Mesangial cell (primary cell): ENCODE measurements at places on chromosomes 13 and 19. TPM values are rescaled to one million over a fixed set of nuclear protein-coding genes. Genes with fewer than 3 reads are reported as not detected.

The IFI30 gene
- total RNA-seq: 22.2 TPM in 1 of 2 replicates, not detected in the other

The TMPRSS9 gene
- not detected in 2 replicates for total RNA-seq

The CLEC4M gene
- not detected in 2 replicates for total RNA-seq

The KLK10 gene
- total RNA-seq: 1.5 TPM in 1 of 2 replicates, not detected in the other

The FSD1 gene
- total RNA-seq: 13.8 and 29.7 TPM in 2 replicates

The GJB6 gene
- 0.16 TPM in 1 of 2 replicates, not detected in the other for total RNA-seq

The SDHAF1 gene
- total RNA-seq: 24.4 and 26.4 TPM in 2 replicates

The GRK1 gene
- not detected in 2 replicates for total RNA-seq

The CATSPERD gene
- not detected in 2 replicates for total RNA-seq

The KIR2DL3 gene
- total RNA-seq: not detected in 2 replicates

The LHFPL6 gene
- total RNA-seq: 10.1 and 20.5 TPM in 2 replicates

The SH2D3A gene
- 8.5 and 11.2 TPM in 2 replicates for total RNA-seq

The PBX4 gene
- total RNA-seq: 1.8 and 2.0 TPM in 2 replicates

The DACT3 gene
- total RNA-seq: 0.33 and 1.8 TPM in 2 replicates

The WTIP gene
- 21.5 and 36.4 TPM in 2 replicates for total RNA-seq

The KIR3DL2 gene
- total RNA-seq: not detected in 2 replicates

The PDX1 gene
- total RNA-seq: not detected in 2 replicates

The SERPINE3 gene
- not detected in 2 replicates for total RNA-seq

The CALR3 gene
- total RNA-seq: not detected in 2 replicates

The UCHL3 gene
- total RNA-seq: 23.8 and 71.7 TPM in 2 replicates

The LRRC63 gene
- not detected in 2 replicates for total RNA-seq

The DPF1 gene
- 0.63 and 2.9 TPM in 2 replicates for total RNA-seq

The ETV2 gene
- total RNA-seq: 0.49 and 2.3 TPM in 2 replicates

The ADGRE1 gene
- not detected in 2 replicates for total RNA-seq

The EID2 gene
- 13.2 and 19.5 TPM in 2 replicates for total RNA-seq

The UBE2L5 gene
- total RNA-seq: not detected in 2 replicates

The ZNF557 gene
- total RNA-seq: 4.9 and 6.3 TPM in 2 replicates

The ARRDC5 gene
- total RNA-seq: not detected in 2 replicates

The NALCN gene
- total RNA-seq: 1.3 and 5.3 TPM in 2 replicates

The RFPL4AL1 gene
- not detected in 2 replicates for total RNA-seq

The AZU1 gene
- not detected in 2 replicates for total RNA-seq

The EBI3 gene
- total RNA-seq: 2.3 and 4.4 TPM in 2 replicates

The MEIOSIN gene
- not detected in 2 replicates for total RNA-seq

The NKPD1 gene
- under 0.01 and 0.25 TPM in 2 replicates for total RNA-seq

The PTH2 gene
- not detected in 2 replicates for total RNA-seq

The CGB1 gene
- total RNA-seq: 3.7 TPM in 1 of 2 replicates, not detected in the other

The NOVA2 gene
- total RNA-seq: not detected in 2 replicates

The POSTN gene
- 61.6 and 94.2 TPM in 2 replicates for total RNA-seq

The CEACAM19 gene
- total RNA-seq: 2.1 and 3.9 TPM in 2 replicates

The XAB2 gene
- total RNA-seq: 43.3 and 61.1 TPM in 2 replicates

The PLIN5 gene
- not detected in 2 replicates for total RNA-seq

The FLT1 gene
- 1.3 and 3.9 TPM in 2 replicates for total RNA-seq

The FPR1 gene
- total RNA-seq: 0.81 TPM in 1 of 2 replicates, not detected in the other

The ZNF880 gene
- 10.6 and 18.4 TPM in 2 replicates for total RNA-seq
